ENCODE measurements at places on chromosomes 2 and 18.

DNA sequence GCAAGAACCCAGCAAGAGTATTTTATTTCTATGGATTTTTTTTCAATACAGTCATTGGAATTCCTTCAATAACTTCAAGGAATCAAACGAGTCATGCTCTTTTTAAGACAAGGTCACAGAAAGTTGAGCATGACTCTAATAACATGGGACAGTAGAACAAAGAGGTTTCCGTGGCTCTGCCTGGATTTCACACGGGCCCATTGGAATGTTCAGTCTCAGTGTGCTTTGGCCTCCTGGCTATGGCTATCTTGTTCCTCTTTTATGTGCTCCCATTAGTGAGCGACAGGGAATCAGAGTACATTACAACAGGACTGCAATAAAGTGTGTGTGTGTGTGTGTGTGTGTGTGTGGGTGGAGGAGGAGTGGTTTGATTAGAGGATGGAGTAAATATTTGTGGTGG lies 312.4 kb downstream of the DCC start:
- DNase-seq, result no peak

DNA sequence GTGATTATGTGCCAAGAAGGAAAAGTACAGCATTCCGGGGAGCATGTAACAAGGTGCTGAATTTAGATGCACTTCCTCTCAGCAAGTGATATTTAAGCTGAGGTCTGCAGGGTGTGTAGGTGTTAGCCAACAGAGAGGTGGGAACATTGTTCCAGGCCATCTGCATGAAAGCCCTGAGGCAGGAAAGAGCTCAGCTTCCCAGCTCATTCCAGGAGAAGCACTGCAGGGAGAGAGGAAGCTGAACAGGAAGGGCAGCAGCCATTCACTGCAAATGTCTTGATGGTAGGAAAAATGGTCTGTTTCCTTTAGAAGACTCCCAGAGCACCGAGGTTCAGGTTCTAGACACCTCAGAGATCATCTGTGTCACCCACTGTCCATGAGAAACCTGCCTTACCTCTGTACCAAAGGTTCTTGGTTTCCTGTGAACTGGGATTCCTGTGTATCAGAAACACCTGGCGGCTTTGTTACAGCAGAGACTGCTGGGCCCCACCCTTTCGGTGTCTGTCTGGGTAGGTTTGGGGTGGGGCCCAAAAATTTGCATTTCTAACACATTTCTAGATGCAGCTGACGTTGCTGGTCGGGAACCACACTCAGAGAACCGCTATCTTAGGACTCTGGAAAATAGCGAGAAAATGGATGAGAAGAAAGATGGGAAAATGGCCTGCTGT lies 84.0 kb downstream of the RTN4 start:
- no peak for DNase-seq

DNA sequence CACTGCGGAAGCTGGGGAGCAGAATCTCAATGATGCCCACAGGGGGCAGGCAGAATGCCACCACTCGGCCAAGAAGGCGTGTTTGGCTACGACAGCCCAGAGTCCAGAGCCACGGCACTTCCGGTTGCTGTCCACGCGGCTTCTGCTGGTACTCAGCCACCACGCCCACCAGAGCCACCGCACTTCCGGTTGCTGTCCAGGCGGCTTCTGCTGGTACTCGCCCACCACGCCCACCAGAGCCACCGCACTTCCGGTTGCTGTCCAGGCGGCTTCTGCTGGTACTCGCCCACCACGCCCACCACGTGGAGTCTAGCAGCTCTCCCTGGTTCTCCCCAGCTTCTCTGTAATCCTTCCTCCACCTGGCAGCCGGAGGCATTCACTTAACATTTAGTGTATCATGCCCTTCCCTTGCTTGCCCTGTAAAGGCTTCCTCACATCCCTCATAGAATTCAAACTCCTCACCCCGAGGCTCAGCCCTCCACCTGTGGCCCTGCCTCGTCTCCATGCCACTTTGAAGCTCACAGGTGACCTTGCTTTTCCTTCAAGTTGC lies 40.1 kb upstream of the APCDD1 start:
- DNase-seq, result no peak

DNA sequence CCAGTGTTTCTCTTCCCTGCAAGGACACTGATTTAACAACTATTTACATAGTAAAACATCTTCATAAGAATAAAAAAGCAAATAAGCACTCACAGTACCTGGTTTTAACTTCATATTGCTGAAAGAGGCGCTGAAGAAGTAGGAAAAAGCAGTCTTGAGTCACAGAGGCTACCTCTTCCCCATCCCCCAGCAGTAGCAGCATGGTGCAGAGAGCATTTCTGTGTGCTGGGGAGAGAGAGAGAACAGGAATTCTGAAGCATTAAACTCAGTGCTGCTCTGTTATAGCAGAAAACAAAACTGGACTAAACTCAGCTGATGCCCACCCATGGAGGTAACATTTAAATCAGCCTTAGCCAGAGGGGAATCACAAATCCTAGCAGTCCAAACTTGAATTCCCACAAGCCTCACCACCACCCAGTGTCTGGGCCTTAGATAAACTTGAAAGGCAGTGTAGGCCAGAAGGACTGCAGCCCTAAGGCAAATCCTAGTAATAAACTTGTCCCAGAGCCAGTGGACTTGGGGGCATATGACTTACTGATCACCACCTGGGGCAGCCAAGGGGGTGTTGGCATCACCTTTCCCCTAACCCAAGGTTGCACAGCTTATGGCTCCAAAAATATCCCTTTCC lies 321.8 kb upstream of the CWC22 start:
- DNase-seq, result no peak

DNA sequence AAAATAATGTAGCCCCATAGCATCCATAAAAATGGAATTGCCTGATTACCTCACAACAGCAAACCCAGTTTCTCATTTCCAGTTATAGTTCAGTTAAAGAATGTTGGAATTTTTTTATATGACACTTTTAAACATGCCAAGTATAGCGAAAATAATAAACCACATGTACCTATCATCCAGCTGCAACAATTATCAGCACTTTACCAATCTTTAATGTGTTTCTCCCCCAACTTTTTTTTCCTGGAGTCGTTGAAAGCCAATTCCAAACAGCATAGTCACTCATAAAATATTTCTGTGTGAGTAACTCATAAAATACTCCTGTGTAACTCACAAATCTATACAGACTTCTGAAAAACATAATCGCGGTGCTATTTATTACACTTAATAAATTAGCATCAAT lies 38.1 kb downstream of the SMAD4 start:
- DNase-seq, result no peak

DNA sequence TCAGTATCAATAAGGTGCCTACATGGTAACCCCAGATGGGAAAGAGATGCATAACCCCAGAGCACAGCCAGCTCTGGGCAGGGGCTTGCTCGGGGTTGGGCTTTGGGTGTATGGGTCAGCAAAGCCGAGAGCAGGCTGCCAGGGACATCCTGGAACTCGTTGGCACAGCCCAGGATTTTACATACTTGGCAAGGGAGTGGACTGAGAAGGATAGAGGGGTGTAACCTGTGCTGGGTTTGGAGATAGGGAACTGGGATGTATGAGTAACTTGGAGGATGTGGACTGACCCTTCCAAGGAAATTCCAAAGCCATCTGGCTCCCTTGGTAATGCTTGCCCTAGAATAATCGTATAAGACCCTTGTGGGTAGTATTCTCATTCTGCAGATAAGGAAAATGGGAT lies 44.2 kb downstream of the GPR39 start:
- no peak for DNase-seq

- no peak for DNase-seq
Observed at GRCh38 chr2:69017080-69017479, 4.1 kb downstream of the ANTXR1 start.

DNA sequence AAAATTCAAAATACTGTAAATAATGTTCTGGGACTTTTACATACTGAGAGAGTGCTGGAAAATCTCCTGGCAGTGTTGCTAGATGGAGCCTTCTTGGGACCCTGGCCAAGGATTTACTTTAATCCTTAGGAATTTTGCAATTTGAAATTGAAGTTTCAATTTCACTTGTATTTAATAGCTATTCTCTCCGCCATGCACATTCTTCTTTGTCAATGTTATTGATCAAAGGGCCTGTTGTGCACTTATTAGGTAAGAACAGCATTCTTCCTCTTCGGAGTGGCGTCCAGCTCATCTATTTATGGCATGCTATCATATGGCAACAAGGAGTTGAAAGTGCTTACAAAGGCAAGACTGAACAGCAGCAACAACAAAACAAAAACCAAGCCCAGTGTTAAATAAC lies 40.1 kb upstream of the SOS1 start:
- no peak for DNase-seq

GRCh38 chr2:71417300-71418202 lies 35.8 kb upstream of the DYSF start:
- DNase-seq, result no peak

DNA sequence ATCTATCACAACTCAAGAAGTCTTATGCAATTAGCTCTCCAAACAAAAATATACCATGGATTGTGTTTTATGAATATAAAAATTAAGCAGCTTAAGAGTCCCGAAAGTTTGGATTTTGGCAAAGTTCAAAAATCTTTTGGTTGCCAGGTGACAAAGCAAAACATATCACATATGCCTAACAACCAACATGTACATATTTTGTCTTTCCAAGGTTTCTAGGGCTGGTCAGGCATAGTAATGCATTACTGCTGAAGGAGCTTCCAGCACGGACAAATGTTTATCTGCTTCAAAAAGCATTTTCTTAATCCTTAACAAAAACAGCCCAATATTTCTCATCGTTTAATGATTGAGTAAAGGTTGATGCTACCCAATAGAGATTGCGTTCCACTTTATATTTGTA lies 1327.1 kb upstream of the ZEB2 start:
- DNase-seq, result no peak

DNA sequence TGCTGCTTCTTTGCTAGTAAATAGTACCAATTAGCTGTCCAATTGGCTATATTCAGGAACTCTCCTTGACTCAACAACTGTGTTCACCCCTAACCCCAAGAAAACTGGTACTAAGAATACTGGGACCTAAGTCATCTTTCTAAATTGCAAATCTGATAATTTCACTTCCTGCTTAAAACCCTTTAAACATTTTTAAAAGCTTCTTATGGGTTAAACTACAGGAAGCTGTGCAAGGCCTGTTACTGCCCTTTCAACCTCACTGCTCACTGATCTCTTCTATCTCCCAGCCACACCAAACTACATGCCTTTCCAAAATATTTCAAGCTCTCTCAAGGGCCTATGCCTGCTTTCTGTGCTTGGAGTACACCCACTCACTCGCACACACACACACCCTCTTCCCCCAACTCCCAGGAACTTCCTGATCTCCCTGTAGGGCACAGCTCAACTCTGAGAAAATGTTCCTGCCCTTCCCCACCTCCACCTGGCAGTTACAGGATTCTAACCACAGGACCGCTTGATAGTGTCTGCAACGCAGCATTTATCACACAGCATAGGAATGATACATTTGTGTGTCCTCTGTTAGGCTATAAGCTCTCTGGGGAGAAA lies 6.7 kb downstream of the LMAN1 start:
- DNase-seq, result no peak

GRCh38 chr2:141889788-141890187 lies 241.0 kb downstream of the LRP1B start:
- no peak for DNase-seq

DNA sequence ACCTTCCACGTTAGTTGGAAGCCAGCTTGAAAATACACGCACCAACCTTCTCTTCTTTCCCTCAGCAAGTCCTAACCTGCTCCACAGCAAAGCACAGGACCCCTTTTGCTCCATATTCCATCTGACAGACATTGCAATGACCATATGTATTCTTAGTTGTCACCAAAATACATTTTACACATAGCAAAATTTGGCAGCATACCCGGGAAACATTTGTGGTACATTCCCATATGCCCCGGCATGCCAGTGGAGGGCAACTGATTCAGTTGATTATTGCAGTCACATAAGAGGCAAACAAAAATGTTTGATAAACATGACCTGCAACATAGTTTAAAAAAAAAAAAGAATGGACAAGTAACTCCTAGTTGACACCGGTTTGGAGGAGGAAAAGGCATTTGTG lies 202.1 kb upstream of the UBE2E3 start:
- no peak for DNase-seq

DNA sequence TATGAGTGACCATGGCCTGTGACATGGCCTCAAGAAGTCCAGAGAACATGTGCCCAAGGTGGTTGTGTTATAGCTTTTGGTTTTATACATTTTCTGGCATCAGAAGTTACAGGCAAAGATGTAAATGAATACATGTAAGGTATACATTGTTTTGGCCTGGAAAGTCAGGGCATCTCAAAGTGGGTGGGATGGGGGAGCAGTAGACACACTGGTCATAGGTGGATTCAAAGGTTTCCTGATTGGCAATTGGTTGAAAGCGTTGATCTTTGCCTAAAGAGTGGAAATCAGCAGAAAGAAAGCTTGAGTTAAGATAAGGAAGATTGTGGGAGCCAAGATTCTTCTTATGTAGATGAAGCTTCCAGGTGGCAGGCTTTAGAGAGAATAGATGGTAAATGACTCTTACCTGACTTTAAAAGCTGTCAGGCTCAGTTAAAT lies 62.1 kb upstream of the DYNAP start:
- DNase-seq, result no peak

All from ascending aorta (tissue), 2 donors.